ENCODE measurements at places on chromosomes 3 and 15. TPM values are rescaled to one million over a fixed set of nuclear protein-coding genes. Genes with fewer than 3 reads are reported as not detected.

GRCh38 chr15:92021792-92022191 is 168.3 kb downstream of the SLCO3A1 start:
- no peak for DNase-seq
- H3K4me3 ChIP-seq: no peak overlapping the region
- no peak overlapping the region for H3K27ac ChIP-seq

- no peaks in the 10 kb centered on the region for H3K36me3 ChIP-seq
- H3K4me1 ChIP-seq: peaks cover 2% of the 10 kb centered on the region
- H3K27me3 ChIP-seq: no peaks in the 10 kb centered on the region
- no peak overlapping the region for H3K4me3 ChIP-seq
- no peak overlapping the region for H3K27ac ChIP-seq
Observed at GRCh38 chr15:39139431-39140059, 441.3 kb upstream of the THBS1 start.

GRCh38 chr15:100635406-100636071 is 33.1 kb downstream of the ASB7 start:
- peaks cover 4% of the 10 kb centered on the region for H3K36me3 ChIP-seq
- H3K27ac ChIP-seq: no peak overlapping the region
- no peaks in the 10 kb centered on the region for H3K27me3 ChIP-seq
- no peak for DNase-seq

DNA sequence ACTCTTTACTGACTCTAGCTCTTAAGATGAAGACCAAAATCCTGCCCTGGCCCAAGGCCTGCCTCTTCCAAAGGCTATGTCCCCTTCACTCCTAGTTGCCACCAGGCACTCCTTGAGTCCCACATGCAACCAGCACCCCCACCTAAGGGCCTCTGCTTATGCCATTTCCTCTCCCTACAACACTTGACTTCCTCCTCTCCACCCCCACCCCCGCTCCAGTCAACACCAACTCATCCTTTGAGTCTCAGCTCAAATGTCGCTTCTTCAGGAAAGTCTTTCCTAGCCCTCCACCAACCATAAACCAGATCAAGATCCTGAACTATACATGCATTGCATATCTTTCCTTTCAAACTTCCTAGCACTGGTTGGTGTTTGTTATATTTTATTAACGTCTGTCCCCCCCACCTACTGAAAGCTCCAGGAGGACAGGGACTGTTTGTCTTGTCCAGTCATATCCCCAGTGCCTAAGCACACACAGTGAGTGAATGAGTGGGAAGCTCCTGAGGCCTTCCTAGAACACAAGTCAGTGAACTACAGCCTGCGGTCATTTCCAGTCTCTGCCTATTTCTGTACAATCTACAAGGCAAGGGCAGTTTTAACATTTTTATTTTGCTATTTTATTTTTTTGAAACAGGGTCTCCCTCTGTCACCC is 7.3 kb downstream of the TBC1D2B start:
- peaks cover 100% of the 10 kb centered on the region for H3K4me1 ChIP-seq
- peak overlapping the region; percentile 87 for H3K27ac ChIP-seq
- H3K4me3 ChIP-seq: no peak overlapping the region
- DNase-seq: no peak
- H3K36me3 ChIP-seq: no peaks in the 10 kb centered on the region
- no peaks in the 10 kb centered on the region for H3K27me3 ChIP-seq

GRCh38 chr3:58609990-58610389 is 32.8 kb upstream of the FAM107A start:
- H3K36me3 ChIP-seq: no peaks in the 10 kb centered on the region
- H3K4me3 ChIP-seq: no peak overlapping the region
- H3K27me3 ChIP-seq: no peaks in the 10 kb centered on the region
- H3K4me1 ChIP-seq: no peaks in the 10 kb centered on the region
- H3K27ac ChIP-seq: no peak overlapping the region
- DNase-seq: no peak

DNA sequence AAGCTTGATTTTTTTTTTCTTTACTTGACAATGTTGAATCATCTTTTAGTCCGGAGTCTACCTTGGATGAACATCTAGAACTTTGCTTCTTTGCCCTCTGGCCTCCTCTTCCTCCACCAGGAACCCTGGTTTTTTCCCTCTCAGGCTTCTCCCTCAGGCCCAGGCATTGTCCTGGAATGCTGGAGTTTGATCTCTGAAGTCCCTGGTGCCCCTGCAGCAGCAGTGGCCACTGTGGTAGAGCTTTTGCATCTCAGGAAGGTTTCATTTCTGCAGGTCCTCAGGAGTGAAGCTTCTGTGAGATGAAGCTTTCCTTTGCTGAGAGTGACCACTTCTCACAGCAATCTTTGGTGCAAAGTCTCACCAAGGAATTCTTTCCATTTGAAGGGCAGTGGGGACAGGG is 39.0 kb upstream of the NEDD4 start:
- no peaks in the 10 kb centered on the region for H3K4me1 ChIP-seq
- H3K36me3 ChIP-seq: no peaks in the 10 kb centered on the region
- DNase-seq: no peak
- H3K27me3 ChIP-seq: no peaks in the 10 kb centered on the region
- no peak overlapping the region for H3K27ac ChIP-seq

DNA sequence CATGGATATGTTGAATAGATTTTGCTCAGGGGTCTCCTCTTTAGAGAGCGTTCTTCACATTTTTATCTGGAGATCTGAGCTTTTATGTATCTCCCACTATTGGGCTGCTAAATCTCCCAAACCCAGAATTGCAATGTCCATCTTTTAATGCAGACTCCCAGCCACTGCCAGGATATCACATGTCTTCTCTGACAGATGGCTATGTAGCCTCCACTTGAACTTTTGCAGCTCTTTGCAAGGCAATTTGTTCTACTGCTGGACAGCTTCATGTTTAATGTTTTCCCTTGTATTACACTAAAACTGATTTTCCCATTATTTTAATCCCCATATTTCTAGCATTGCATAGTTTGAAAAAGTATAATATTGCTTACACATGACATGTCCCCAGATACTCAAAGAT is 177.2 kb downstream of the LPP start:
- no peaks in the 10 kb centered on the region for H3K27me3 ChIP-seq
- peaks cover 22% of the 10 kb centered on the region for H3K4me1 ChIP-seq
- no peak overlapping the region for H3K27ac ChIP-seq
- DNase-seq: no peak

- H3K4me1 ChIP-seq: no peaks in the 10 kb centered on the region
- no peak for DNase-seq
- H3K4me3 ChIP-seq: no peak overlapping the region
Observed at GRCh38 chr15:48905847-48906246, 27.9 kb downstream of the EID1 start.

DNA sequence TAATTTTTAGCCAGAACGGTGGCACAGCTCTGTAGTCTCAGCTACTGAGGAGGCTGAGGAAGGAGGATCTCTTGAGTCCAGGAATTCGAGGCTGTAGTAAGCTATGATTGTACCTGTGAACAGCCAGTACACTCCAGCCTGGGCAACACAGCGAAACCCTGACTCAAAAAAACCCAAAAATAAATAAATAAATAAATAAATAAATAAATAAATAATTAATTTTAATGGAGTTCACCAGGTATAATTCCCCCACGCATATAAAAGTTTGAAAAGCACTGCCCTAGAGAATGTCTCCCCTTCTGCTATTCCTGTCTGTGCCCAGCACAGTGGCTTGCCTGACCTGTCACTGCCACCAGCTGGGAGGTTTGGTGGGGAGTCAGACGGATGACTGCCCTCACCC is 4.2 kb upstream of the RLBP1 start:
- H3K4me1 ChIP-seq: no peaks in the 10 kb centered on the region
- DNase-seq: no peak
- no peak overlapping the region for H3K4me3 ChIP-seq
- H3K27me3 ChIP-seq: no peaks in the 10 kb centered on the region
- no peaks in the 10 kb centered on the region for H3K36me3 ChIP-seq

DNA sequence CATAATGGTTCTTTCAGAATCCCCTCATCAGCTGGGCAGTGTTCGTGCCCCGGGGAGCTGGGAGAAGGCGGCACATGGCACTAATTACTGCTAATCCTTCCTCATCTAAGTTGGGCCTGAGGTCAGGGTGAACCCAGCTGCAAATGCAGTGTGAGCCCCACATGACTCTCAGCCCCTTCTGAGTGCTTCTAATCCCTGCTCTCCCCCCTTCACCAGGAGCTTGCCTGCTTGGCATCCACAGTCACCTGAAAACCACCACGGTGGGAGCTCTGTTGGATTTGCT is 455 bp upstream of the TRPM1 start:
- no peak overlapping the region for H3K4me3 ChIP-seq
- H3K27me3 ChIP-seq: no peaks in the 10 kb centered on the region
- DNase-seq: no peak
- peak overlapping the region; percentile 82 for H3K27ac ChIP-seq
- H3K4me1 ChIP-seq: peaks cover 11% of the 10 kb centered on the region
- H3K36me3 ChIP-seq: no peaks in the 10 kb centered on the region

DNA sequence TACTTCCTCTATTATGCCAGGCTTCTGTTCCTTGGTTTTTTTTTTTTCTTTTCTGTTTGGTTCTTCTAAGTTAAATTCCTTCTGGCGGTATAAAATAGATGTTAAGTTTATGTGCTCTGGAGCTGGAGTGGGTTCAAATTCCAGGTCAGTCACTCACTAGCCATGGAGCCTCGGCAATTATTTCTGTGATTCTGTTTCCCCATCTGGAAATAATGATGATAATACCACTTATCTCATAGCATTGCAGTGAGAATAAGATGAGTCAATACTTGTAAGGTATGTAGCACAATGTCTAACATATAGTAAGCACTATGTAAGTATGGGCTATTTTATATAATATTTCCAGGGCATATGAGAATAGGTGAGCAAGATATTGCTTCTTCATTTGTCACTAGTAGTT is 33.2 kb upstream of the ZDHHC23 start:
- H3K27ac ChIP-seq: no peak overlapping the region
- no peak for DNase-seq
- H3K4me1 ChIP-seq: no peaks in the 10 kb centered on the region
- no peaks in the 10 kb centered on the region for H3K27me3 ChIP-seq
- no peaks in the 10 kb centered on the region for H3K36me3 ChIP-seq
- no peak overlapping the region for H3K4me3 ChIP-seq

- H3K4me1 ChIP-seq: peaks cover 25% of the 10 kb centered on the region
- no peak for DNase-seq
- peak overlapping the region; percentile 15 for H3K27ac ChIP-seq
- no peak overlapping the region for H3K4me3 ChIP-seq
Observed at GRCh38 chr15:58268746-58269267, 130.6 kb downstream of the AQP9 start.

GRCh38 chr15:57686657-57687056 is 19.9 kb upstream of the POLR2M start:
- no peaks in the 10 kb centered on the region for H3K4me1 ChIP-seq
- H3K27me3 ChIP-seq: no peaks in the 10 kb centered on the region
- H3K27ac ChIP-seq: no peak overlapping the region
- DNase-seq: no peak
- no peak overlapping the region for H3K4me3 ChIP-seq

Gene DET1
- total RNA-seq: 2.2 TPM

Gene LRRC3B
- 0.57 TPM for total RNA-seq

Data from esophagus squamous epithelium (tissue), 5 donors.